ENCODE measurements at places on chromosomes 12 and 14.
A peak's percentile ranks its signal among the peaks of the same experiment; 100 is the strongest.

GRCh38 chr12:118979763-118980406, 1.5 kb upstream of the SRRM4 start:
- DNase-seq, result peak; percentile 35

DNA sequence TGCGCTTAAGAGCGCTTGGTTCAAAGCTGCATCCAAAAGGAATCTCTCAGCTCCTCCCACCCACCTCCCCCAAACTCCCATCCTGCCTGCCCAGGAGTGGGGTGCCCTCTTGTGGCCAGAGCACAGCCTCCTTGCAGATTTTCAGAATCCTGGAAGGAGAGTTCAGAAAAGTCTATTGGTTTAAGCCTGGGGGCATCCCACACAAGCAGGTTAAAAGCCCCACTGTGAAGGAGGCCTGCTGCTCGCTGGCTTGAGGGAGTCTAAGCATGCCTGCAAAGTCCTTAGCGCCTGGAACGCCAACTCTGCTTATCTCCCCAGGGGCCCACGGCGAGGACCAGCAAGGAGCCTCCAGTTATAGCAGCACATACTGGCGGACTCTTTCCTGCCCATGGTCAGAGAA, 297.1 kb downstream of the KSR2 start:
- DNase-seq, result no peak

GRCh38 chr14:99812096-99812750, 19.0 kb downstream of the EML1 start:
- DNase-seq, result no peak

DNA sequence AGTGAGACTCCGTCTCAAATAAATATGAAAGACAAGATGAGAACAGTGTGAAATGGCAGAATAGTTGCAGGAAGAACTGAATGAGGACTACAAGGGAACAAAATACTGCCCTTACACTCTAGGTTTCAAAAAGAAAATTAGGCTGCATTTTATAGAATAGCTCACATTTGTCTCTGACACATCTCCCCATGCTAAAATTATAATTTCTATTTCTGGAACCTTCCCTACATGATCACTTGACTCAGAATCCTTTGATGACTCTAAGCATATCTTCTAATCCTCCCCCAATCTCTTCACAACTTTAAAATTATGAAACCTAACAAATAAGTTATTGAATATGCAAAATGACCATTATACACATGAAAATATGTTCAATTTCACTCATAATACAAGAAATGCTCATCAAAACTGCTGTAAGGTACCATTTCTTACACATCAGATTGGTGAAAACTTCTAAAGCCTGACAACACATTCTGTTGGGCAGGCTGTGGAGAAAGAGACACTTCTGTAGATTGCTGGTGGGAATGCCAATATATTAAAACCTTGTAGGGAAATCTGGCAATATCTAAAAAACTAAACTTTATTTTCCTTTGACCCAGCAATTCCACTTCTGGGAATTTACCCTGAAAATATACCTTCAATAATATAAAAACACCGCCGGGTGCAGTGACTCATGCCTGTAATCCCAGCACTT, 4.3 kb upstream of the HIGD1C start:
- DNase-seq, result no peak

DNA sequence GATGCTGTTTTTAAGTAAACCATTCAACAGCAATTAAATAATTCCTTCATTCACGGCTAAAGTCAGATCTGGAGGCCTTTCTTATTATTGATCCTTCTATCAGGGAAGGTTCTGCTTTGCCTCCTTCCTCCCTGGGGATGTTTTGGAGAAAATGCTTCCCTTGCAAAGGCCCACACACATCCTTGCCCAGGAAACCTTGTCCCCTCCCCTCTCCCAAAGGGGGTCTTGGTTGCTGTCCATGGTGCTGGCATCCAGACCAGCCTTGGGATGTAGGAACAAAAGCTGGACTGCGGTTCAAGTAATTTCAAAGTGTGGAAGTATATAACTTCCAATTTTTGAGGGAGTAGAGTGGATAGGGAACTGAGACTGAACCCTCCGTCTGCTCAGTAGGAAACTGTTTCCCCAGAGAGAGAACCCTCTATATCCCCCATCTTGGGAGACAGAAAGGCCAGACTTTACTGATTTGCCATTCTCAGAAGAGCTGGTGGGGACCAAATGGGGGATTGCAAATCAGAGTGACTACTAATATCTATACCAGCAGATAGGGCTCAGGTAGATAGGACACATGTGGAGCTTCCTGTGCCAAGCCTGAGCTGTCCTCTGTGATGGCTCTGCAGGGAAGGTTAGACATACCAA, 5.6 kb downstream of the MARCHF9 start:
- no peak for DNase-seq

DNA sequence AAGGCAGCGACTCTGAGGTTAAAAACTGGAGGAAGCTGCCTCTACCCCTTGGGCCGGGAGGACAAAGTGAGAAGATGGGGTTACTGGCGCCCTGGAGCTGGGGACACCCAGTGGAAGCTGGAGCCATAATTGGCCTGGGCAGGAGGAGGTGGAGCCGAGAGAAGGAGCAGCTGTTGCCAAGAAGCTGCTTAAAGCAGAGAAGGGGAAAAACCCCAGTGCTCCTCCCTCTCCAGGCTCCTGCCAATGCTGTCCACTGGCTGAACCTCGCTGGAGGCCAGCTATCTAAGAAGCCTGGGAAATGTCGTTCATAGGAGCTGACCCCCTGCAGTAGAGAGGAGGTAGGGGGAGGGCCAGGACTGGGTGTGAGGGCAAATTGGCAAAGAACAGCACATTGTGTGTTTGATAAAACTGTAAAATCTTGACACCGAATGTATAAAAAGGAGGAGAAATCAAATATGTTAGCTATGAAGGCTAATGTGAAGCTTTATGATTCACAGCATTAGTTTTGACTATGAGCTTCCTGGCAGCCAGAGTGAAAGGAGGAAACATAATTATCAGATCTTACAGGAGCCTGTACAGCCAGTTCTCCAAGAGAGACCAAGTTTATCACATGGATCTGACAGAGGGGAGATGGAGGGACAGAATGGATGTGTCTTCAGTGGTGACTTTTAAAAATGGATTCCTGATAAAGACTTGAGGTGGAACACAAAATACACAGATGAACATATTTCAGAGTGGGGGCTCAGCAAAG, 9.5 kb downstream of the HHIPL1 start:
- no peak for DNase-seq

DNA sequence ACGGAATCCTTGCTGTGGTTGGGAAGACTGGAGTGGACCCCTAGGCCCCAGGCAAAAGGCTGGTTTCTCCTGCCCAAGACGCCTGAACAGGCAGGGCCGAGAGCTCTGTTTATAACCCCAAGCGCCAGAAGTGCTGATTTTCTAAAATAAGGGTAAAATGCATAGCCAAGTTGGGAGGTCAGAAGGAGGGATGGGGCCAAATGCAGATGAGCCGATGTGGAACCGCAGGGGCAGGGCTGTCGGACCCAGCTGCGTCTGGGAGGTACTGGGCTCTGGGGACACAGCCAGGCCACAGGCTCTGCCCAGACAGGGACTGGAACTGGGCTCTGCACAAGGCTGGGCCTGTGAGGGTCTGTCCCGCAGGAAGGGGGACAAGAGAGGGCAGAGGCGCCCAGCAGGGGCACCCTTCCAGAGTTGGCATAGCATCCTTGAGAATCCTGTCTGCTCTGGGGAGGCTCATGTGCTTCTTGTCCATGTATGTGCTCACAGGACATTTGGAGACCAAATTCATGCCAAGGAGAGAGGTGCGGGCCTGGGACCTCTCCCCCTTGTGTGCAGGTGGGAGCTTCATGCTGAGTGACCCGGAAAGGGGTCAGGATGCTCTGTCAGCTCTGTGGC, 49.1 kb downstream of the JAG2 start:
- DNase-seq, result no peak

DNA sequence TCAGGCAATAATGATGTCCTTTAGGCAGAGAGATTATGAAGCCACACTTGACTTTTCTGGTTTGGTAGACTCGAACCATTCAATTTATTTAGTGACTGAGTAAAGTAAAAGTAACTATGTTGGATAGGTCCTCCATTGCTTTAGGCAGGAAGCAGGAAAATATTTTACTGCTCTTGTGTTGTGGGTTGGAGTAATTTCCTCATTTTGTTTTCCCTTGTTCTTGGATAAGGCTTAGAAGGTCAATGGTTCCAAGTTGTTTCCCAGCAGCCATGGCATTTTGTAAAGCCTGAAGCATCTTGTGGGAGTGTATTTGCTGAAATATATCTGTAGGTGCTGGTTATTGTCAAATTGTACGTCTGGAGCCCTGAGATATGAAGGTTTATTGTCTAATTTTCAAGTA, 161.2 kb upstream of the SLC38A2 start:
- no peak for DNase-seq

DNA sequence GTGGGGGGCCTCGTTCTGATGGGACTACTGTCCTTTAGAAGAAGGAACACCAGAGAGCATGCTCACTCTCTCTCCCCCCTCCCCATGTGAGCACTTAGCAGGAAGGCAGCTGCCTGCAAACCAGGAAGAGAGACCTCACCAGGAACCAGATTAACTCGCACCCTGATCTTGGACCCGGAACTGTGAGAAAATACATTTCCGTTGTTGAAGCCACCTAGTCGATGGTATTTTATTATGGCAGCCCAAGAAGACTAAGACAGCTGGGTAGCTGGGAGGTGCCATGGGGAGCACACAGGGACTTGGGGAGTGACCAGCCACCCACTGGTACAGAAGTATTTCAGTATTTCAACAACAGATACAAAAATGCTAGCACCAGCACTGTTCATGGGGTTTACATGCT, 59.0 kb downstream of the VCPKMT start:
- DNase-seq, result no peak

GRCh38 chr12:56763753-56764657, 881 bp downstream of the HSD17B6 start:
- no peak for DNase-seq

DNA sequence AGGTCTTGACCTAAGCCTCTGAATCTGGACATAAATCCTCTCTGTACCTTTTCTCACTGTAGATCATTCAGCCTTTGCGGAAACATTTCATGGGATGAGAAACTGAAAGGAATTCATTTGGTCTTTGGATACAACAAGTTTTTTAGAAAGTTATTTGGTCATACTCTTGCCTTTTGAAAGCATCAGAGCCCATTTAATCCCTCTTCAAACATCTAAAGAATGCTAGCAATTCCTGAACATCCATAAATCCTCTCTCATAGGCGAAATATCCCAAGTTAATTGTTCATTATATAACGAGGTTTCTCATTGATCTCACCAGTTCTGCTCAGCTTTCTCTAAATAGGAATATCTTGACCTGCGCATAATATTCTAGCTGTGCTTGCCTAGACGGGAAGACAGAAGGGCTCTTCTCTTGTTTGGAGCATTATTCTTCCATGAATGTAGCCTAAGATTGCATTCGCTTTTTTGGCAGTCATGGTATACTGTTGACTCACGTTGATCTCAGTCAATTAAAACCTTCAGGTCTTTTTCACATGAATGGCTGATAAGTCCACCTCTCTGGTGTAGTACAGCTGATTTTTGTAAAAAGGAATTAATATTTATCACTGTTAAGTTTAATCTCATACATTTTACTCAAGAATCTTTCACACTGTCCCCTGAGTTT, 24.1 kb downstream of the NTN4 start:
- no peak for DNase-seq

DNA sequence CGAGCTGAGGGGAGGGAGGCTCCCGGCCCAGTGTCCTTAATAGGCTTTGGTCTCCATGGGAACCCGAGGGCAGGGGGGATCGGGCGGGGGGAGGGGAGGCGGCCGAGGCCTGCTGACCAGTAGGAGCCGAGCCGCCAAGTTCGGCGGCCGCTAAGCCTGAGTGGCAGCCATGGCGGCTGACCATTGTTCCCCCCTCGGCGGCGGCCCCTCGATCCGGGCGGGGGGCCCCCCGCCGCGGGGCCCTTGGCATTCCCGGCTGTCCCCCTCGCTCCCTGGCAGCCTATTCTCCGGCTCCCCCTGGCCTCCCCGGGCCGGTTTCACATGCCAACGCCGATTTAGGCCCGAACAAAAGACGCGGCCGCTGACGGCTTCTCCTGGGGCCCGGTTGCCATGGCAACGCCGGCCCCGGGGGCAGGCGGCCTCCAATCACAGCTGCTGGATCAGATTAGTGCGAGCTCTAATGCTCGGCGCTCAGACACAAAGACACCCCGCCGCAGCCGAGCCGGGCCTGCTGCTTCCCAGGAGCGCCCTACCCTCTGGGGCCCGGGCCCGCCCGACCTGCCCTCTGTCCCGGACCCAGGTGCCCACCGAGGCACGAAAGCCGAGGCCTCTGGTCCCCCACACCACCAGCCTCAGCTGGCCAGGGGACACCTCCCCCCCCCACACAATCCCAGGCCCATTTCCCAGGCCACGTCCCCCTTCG, 7.3 kb downstream of the MSI1 start:
- no peak for DNase-seq

GRCh38 chr12:120365675-120366340, 3.2 kb downstream of the MSI1 start:
- no peak for DNase-seq

DNA sequence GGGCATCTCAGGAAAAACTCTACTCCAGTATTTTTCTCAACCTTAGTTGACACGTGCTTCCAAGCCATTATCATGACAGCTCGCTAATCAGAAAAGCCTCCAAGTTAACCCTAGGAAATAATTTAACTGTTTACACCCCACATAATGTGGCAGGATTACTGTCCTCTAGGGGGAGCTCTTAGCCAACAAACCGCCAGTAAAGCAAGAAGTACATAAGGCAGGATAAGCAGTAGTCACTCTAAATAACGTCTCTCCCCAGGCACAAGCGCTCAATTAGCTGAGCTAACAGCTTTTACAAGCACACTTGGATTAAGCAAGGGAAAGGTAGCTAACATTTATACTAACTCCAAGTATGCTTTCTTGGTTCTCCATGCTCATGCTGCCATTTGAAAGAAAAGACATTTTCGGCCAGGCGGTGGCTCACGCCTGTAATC, 22.8 kb downstream of the APOBEC1 start:
- DNase-seq, result peak; percentile 57

DNA sequence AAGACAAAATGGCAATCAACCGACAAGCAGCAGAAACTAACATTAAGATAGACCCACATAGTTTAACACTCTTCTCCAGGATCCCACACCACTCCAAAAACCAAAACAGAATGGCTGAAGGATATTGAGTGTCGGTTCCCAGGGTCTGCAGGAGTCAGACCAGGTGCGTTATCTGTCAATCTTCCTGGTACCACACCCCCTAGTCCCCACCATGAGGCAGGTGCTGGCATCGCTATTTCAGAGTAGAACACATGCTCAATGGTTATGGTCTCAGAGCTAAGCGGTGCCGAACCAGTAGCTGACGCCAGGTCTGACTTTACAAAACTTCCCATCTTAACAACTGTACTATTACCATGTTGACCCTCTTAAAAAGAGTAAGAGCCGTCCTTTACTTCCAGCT, 10.2 kb downstream of the STX2 start:
- no peak for DNase-seq

- DNase-seq, result no peak
Measured at GRCh38 chr12:71183018-71183417, 25.2 kb upstream of the TSPAN8 start.

Measured in activated T-cell treated with anti-CD3 and anti-CD28 coated beads, Interleukin-2, amount 50 U/mL, for 72 hours (primary cell).